Prostate gland (tissue), 2 donors: ENCODE measurements at places on chromosomes 13 and 19. TPM values are rescaled to one million over a fixed set of nuclear protein-coding genes. Genes with fewer than 3 reads are reported as not detected.

Gene NTF4
- total RNA-seq: 7.0 TPM

Gene ATP4B
- not detected for total RNA-seq

DNA sequence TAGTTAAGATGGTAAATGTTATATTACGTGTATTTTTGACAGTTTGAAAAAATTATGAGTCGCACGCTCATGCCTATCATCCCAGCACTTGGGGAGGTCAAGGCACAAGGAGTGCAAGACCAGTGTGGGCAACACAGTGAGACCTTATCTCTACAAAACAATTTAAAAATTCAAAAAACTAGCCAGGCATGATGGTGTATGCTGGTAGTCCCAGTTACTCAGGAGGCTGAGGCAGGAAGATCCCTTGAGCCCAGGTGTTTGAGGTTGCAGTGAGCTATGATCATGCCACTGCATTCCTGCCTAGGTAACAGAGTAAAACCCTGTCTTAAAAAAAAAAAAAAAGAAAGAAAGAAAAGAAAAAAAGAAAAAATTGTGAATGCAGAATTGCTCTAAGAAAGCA lies 58.0 kb downstream of the TBC1D4 start:
- no peak for DNase-seq

- no peak for DNase-seq
Observed at GRCh38 chr13:23500849-23501248, 67.3 kb upstream of the SACS start.

GRCh38 chr13:83211301-83211700 lies 671.0 kb downstream of the SLITRK1 start:
- no peak for DNase-seq

Gene TDRD12
- total RNA-seq: 0.41 TPM
